Stimulated activated CD8-positive, alpha-beta memory T cell treated with anti-CD3 and anti-CD28 coated beads, Interleukin-4, amount 100 ng/mL, for 1 hour (primary cell): ENCODE measurements at places on chromosomes 2 and 18.

DNA sequence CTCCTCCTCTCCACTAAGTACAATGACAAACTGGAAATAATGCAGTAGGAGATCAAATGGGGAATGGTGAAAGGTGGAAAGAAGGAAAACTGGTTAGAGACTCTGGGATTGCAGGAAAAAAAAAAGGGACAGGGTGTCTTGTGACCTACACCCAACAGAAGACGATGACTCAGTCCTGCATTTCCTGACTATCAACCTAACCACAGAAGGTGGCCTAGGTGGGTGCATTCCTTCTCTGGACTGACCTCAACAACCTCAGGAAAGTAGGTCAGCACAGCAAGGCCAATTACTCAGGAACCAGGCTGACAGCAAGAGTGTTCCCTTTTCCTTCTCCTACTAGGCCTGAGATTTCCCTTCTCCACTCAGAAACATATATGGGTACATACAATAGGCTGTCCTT lies 1386.4 kb upstream of the ZEB2 start:
- no peak for DNase-seq

GRCh38 chr2:152729844-152730243 lies 11.4 kb downstream of the ARL6IP6 start:
- no peak for DNase-seq

GRCh38 chr2:55268288-55268906 lies 634 bp downstream of the MTIF2 start:
- no peak for DNase-seq

DNA sequence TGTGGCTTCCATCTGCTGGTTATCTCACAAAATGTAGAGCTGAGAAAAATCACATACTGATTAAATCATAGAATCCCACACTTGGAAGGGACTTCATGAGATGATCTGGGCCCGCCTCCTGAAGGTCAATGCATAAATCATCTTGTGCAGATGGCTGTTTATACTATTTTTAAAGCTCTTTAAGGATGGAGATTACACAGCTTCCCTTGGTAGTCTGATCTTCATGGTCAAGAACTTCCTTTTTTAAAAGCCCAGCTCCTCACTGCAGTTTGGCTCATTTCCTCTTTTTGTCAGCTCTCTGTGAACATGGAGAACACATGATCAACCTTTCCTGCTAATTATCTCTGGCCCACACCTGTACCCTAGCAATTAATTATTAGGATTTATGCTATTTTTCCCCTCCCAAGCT lies 25.9 kb downstream of the GCG start:
- no peak for DNase-seq

GRCh38 chr2:156797832-156798231 lies 361.7 kb downstream of the GPD2 start:
- no peak for DNase-seq

GRCh38 chr2:85158559-85159273 lies 25.5 kb downstream of the TCF7L1 start:
- no peak for DNase-seq

DNA sequence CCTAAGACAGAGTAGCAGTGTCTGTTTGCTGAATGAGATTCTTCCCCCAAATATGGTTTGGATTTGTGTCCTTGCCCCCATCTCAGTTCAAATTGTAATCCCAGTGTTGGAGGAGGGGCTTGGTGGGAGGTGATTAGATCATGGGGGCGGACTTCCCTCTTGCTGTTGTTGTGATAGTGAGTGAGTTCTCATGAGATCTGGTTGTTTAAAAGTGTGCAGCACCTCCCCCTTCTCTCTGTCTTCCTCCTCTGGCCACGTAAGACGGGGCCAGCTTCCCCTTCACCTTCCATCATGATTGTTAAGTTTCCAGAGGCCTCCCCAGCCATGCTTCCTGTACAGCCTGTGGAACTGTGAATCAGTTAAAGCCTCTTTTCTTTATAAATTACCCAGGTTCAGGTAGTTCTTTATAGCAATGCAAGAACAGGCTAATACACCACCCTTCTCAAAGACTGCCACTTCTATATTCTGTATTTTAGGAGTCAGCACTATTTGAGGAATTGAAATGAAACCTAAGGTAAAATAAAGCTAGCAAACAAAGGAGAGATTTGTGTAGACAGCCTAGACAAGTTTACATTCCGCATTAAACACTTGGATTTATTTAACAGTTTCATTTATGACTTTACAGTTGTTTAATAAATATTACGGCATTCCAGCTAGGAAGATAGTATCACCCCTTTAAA lies 21.6 kb downstream of the FBXO36 start:
- no peak for DNase-seq

GRCh38 chr2:28430788-28431418 lies 38.2 kb downstream of the FOSL2 start:
- no peak for DNase-seq

GRCh38 chr2:184444623-184445223 lies 153.6 kb upstream of the ZNF804A start:
- no peak for DNase-seq

DNA sequence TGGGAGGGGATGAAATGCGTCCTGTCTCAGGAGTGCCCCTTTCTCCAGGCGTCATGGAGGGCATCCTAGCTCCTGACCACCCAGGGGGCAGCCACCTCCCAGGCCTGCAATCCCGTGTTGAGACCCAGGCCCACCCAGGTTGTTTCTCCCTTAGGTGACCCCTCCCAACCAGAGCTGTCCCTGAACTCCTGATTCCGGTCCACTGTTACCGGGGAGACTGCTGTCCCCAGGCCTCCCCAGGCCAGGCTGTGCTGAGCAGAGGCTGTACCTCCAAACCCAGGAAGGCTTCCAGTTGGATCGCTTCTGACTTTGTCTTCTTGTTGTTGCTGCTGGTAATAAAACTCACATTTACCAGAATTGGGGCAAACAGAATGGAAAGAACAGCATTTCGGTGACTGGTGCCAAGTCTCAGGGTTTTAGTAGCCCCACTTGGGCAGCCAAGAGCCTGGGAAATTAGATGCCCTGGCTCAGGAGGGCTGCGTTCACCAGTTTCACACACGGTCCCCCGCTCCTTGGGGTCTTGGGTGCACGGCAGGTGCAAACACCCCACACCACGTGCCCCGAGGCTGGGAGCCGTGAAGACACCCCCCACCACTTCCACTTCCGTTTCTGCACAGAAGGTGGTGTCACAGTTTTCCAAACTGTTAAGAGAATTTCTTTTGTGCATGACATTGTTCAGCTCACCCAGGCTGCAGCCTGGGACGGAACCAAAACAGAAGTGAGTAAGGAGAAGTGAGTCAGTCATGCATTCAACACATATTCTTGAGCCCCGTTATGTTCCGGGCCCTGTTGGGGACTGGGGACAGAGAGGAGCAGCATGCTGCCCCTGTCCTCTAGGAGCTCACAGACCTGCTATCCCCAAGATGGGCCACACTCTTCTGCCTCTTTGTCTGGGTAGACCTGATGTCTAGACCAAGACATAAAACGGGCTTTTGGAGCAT lies 29.4 kb downstream of the ITM2C start:
- DNase-seq = no peak
